ENCODE measurements at places on chromosomes 3 and 15.
A peak's percentile ranks its signal among the peaks of the same experiment; 100 is the strongest.

- DNase-seq, result no peak
These were observed 43.2 kb downstream of the ARHGEF3 start for GRCh38 chr3:56758539-56758981.

- DNase-seq, result no peak
These were observed 2.7 kb upstream of the LSMEM2 start for GRCh38 chr3:50275996-50276761.

GRCh38 chr3:40584625-40585189 lies 59.9 kb downstream of the ZNF621 start:
- DNase-seq, result peak; percentile 25

DNA sequence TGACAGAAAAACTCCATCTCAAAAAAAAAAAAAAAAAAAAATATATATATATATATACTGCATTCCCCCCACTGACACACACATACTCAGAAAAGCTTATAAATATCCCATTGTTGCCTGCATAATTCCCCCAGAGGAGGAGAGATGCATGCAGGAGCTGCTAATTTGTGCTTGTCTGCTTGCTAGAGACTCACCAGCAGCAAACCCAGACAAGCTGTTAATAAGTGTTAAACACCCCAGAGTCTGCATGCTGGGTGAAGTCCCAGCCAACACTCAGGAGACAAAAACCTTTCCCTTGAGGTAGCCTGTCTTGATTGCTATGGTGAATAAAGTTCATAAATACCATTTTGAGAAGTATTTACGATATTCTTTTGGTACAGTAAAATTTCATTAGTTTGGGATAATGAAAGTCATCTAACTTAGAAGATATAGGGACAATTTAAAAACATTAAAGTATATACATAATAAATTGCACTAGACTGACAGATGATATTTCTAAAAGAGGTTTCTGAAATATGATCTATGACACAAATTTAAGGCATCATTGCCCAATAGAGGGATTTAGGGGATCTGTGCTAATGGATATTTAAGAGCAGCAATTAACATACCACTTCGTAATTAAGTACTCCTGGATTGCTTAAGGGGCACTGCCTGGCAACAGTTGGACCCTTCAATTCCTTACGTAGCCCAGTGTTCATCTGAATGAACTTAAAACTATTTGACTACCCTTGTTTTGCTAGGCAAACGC lies 400.0 kb upstream of the C2CD4B start:
- no peak for DNase-seq

- DNase-seq, result no peak
These were observed 61.2 kb downstream of the RUBCN start for GRCh38 chr3:197675563-197675860.

DNA sequence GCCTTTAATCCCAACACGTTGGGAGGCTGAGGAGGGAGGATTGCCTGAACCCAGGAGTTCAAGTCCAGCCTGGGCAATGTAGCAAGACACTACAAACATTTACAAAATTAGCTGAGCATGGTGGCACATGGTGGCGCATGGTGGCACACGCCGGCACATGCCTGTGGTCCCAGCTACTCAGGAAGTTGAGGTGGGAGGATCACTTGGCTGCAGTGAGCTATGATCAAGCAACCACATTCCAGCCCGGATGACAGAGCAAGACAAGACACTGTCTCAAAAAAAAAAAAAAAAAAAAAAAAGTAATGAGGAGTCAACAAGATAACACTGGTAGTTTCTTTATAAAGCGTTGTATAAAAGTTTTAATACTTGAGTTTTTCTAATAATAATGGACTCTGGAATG lies 10.1 kb downstream of the FEZF2 start:
- no peak for DNase-seq

- DNase-seq, result no peak
These were observed 168.0 kb upstream of the GMNC start for GRCh38 chr3:191030491-191030890.

DNA sequence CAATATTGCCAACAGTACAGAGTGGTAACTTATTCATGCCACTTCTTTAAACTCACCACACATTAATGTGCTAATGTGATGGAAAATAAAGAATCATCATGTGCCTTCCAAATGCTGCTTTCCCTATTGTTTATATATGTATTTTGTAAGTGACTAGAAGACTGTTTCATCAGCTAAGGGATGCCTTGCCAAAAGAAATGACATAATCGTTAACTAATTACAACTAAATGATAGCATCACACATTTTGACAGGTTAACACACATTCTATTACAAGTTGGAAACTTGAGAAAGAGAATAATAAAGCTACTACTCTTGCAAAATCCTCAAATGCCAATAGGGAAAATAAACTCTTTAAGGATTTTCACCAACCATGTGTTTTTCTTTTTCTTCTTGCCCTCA lies 329.9 kb upstream of the AGTR1 start:
- no peak for DNase-seq

GRCh38 chr3:159499031-159499793 lies 489.4 kb upstream of the IL12A start:
- DNase-seq, result no peak

DNA sequence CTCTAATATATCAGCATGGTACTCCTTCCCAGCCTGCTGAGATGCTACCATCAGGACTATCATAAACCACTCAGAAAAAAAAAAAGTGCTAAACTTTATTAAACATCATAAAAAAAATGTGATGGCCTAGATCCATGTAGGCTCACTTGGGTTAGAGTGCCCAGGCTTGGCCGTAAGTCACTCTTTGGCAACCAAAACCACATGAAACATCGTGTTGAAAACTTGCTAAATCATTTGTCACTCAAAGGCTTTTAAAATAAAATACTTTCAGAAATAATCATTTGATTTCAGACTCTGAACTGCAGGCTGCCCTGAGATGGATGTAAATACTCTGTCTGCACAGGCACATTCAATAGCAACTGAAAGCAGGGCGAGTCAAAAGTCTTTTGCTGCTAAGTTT lies 78.4 kb upstream of the WNT5A start:
- no peak for DNase-seq

GRCh38 chr15:71784719-71785118 lies 25.6 kb upstream of the NR2E3 start:
- DNase-seq, result no peak

DNA sequence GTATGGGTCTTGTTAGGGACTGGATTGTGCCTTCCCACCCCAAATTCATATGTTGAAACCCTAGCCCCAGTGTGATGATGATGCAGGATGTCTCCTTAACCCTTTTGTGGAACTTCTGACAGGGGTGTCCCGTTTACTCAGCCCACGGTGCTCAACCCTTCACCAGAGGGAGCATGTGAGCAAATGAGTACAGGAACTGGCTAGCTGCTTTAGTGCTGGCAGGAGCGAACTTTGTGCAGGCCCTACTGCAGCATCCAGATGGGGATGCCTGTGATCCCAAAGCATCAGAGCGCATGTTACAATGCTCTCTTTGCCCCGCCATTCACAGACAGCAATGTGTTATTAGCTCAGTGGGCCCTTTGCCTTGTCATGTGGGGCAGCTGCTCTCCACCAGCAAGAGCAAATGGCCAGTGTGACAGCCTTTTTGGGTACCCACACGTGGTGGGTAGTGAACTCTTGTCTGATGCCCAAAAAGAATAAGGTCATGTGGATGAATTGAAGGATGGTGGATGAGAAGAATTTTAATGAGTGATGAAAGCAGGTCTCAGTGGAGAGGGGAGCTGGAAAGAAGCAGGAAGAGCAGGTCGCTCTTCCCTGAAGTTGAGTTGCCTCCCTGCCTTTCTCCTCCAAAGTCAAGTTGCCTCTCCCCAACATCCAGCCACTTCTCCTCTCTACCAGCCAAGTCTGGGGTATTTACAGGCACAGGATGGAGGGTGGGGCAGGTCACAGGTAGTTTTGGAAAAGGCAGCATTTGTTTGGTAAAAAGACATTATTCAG lies 63.3 kb upstream of the STRIT1 start:
- no peak for DNase-seq

GRCh38 chr15:89494941-89495637 lies 1.3 kb downstream of the RHCG start:
- DNase-seq, result no peak

DNA sequence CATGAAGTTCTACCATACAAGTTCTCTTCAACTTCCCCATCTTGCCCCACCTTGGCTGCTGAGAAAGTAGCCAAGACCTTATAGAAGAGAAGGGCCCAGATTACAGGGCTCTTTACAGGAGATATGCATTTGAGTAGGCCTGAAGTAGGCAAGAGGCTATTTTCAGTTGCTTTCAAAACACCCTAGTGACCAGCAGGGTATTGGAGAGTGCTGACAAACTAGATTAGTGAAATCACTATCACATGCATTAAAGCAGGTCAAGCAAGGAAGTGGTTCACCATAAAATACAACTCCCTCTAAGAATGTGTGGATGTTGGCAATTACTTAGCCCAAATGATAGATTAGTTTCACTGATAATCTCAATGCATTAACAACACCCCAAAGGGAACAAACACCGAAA lies 2.7 kb upstream of the LZTFL1 start:
- no peak for DNase-seq

DNA sequence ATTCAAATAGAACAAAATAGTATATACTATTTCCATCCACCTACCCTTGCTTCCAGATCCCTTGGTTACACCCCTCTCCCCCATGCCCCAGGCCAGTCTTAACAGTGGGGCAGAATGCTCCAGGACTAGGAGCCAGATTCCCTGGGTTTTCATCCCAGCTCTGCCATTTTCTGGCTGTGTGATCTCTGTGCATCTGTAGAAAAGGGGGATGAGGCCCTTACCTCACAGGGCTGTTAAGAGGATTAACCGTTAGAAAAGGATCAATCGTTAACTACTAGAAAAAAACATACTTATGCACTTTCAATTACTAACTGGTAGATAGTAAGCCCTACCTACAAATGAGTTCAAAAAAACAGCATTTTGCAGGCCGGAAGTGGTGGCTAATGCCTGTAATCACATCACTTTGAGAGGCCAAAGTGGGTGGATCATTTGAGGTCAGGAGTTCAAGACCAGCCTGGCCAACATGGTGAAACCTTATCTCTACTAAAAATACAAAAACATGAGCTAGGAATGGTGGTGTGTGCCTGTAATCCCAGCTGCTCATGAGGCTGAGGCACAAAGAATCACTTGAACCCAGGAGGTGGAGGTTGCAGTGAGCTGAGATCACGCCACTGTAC lies 11.7 kb downstream of the EBLN2 start:
- no peak for DNase-seq

DNA sequence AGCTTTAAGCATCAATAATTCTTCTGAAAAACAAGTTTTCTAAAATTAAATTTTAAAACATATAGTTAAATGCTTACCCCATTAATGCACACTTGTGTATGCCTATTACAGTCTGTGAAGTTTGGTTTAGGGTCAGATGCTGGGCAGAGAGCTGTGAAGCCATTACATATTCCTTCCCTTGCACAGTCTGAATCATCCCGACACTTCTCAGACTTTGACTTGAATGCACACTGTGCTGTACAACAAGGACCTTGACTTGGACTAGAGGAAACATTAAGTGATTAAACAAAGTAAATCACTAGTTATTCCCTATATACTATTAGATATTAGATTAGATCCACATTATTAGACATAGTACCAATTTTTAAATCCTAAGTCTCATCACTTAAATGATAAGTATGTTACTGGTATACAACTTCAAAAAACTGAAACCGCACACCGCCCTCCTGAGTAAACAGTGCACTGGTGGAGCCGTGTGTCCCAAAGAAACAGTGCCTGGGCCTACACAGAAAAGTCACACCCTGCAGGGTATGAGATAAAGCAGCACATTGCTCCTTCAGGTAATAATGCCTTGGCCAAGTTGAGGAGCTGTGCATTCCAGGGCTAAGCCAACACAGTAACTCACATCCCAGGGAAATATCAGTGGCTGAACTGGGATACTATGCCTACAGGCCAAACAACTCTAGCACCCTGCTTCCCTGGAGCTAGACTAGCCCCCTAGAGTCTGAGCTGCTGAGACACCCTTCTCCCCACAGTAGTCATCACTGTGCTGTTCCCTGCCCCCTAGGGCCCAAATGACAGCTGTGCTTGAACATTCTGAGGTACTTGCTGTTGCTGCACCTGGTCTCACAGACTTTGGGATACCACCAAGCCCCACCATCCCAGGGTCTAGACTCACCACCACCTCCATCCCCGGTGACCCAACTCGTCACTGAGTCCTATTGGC lies 137.5 kb downstream of the ADAM10 start:
- no peak for DNase-seq

DNA sequence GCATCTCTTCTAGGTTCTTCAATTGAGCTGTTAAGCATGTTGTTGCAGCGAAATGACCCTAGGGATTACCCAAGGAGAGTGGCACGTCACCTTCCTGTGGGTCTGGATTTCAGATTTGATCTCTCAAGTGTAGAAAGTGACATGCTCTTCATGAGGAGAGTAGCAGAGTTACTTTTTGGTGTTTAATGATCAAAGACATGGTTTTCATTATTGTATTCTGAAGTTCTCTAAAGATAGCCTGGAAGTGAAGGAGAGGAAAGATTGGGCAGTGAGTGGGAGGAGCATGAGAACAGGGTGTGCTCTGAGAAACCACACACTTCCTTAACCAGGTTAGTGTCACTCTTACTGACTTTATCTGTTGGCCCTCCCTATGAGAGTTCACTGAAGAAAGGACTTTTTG lies 153.6 kb downstream of the AKAP13 start:
- no peak for DNase-seq

DNA sequence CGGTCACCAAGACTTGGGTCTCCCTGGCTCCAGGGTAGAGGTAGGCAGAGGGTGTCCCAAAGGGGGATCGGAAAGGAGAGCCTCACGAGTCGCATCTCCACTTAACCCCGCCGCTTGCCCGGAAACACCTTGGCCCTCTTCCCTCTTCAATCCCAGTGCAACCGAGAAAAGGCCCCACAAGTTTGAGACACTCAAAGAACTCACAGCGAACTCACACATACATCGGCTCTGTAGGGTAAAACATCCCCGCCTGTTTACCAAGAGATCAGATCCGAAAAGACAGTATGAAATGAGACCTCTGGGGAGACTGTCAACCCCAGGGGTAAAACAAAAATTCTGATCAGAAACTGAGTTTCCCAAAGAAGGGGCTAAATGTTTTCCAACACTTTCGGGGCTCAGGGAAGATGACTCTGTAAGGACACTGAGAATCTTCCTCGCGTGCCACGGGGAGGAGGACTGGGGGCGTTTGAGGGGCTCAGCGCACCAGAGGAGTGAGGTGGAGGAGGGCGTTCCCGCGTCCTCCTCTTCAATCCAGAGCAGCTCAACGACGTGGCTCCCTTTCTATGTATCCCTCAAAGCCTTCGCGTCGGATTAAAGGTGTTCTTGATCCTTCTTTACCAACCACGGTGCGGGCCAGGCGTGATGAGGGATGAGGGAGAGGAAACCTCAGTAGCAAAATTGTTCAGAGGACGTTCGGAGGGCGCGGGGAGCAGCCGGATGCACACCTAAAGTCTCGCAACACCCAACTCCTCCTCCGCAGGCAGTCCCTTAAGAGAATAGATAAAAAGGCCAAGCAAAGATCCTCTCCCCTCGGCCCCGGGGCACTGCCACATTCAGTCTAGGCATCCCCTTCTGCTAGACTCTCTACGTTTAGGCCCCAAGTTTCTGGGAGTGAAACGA lies 3.7 kb downstream of the WNT5A start:
- no peak for DNase-seq

- DNase-seq, result no peak
These were observed 48.1 kb downstream of the MAGEF1 start for GRCh38 chr3:184663756-184664155.

Data from cortex of kidney (tissue), 1 donor.